Caudate nucleus (tissue), 63 donors: ENCODE measurements at places on chromosomes 5 and 9.

- no peak for DNase-seq
Observed at GRCh38 chr9:100459963-100460362, 13.0 kb upstream of the TMEFF1 start.

DNA sequence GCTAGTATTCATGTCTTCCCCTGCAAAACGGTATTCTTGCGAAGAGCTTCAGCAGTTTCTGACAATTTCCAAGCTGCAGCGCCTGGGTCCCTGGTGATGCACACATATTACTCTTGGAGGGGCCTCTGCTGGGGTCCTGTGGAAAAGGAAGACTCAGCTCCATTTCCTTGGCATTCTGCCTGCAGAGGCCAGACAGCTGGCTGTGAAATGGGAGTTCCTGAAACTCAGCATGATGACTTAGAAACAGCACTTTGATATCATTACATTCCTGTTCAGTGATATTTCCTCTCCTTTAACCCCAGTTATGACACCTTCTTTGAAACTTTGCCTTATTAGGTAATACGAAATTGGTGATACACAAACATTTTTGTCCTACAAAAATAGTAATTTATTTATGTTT, 98.5 kb downstream of the APBA1 start:
- DNase-seq = no peak

DNA sequence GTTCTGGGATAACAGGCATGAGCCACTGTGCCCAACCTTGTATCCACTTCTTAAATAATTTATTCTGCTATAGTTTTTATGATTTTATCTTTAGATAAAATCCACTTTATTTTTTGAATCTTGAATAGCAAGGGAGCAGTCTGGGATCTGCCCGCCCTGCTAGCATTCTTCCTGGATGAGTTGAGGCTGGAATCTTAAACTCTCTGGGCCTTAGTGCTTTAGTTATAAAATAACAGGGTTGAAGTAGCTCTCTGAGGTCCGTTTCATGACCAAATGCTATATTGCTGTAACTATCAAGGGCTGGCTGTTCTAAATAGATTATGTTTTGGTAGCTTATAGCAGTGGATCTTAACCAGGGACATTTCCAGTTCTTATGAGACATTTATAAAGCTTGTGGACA, 20.8 kb downstream of the ACER2 start:
- no peak for DNase-seq

- no peak for DNase-seq
Observed at GRCh38 chr5:171272996-171273970, 35.8 kb upstream of the TLX3 start.

- DNase-seq = no peak
Observed at GRCh38 chr9:31774571-31774970, 609.9 kb upstream of the ACO1 start.

GRCh38 chr9:109311731-109312130, 9.1 kb downstream of the EPB41L4B start:
- DNase-seq = no peak

- no peak for DNase-seq
Observed at GRCh38 chr5:181186022-181186421, 19.0 kb downstream of the TRIM7 start.

- DNase-seq = no peak
Observed at GRCh38 chr5:138975098-138975847, 100.1 kb upstream of the LRRTM2 start.

- DNase-seq = no peak
Observed at GRCh38 chr9:30258094-30258493, 2126.3 kb upstream of the ACO1 start.
